ENCODE measurements at places on chromosomes 5 and 9.

GRCh38 chr9:111915425-111915758 lies 18.8 kb downstream of the UGCG start:
- H3K36me3 ChIP-seq = no peaks in the 10 kb centered on the region
- DNase-seq = no peak
- no peak overlapping the region for H3K4me3 ChIP-seq
- H3K27me3 ChIP-seq = no peaks in the 10 kb centered on the region

GRCh38 chr9:95284162-95285080 lies 33.1 kb downstream of the FANCC start:
- no peak overlapping the region for H3K4me3 ChIP-seq
- H3K27ac ChIP-seq = no peak overlapping the region
- DNase-seq = no peak
- H3K27me3 ChIP-seq = no peaks in the 10 kb centered on the region
- H3K36me3 ChIP-seq = no peaks in the 10 kb centered on the region

DNA sequence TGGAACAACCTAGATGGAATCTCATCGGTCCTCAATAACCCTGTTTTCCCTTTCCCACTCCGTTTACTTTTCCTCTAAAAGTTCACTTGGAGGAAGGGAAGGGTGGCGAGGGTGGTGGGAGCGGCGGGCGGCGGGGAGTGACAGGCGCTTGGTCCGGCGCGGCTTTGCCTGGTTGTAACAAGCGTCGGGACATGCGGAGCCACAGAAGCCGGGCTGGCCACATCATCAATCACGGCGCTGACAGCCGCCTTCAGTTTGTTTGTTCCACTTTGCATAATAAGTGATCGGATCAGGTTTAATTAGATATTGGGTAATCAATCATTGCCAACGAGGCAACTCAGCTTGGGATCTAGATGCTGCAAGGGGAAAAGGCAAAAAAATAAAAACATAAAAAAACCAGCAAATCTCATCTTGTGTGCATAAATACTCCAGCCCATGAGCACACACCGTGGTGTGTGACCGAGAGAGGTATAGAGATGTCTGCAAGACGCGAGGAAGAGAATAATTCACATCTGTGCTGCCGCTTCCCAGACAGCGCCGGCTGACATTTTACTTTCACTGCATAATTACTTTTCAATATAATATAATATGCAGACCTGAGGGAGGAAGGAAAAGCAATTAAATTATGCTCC lies 396.2 kb upstream of the IRX4 start:
- H3K36me3 ChIP-seq = no peaks in the 10 kb centered on the region
- no peak overlapping the region for H3K4me3 ChIP-seq
- DNase-seq = no peak
- H3K27ac ChIP-seq = no peak overlapping the region
- no peaks in the 10 kb centered on the region for H3K4me1 ChIP-seq

- no peak overlapping the region for H3K4me3 ChIP-seq
- H3K27me3 ChIP-seq = no peaks in the 10 kb centered on the region
- H3K36me3 ChIP-seq = peaks cover 50% of the 10 kb centered on the region
- H3K4me1 ChIP-seq = no peaks in the 10 kb centered on the region
Observed at GRCh38 chr5:169988947-169989346, 8.7 kb upstream of the INSYN2B start.

DNA sequence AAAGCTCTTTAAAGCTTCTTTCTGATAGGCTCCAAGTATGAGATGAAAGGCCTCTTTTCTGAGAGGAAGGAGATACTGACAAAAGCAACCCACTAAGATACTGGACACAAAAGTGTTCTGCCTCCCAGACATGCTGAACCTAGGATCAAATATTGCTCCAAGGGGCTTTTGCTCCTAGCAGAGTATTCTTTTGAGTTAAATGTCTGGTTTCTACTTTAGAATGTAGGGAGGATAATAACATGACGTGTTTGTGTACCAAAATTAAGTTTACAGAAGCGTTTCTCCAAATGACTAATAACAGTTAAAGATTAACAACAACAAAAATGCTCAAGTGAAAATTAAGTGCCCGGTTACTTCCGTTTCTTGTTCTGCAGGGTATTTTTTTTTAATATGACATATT lies 2293.3 kb upstream of the C9orf72 start:
- no peaks in the 10 kb centered on the region for H3K27me3 ChIP-seq
- no peak overlapping the region for H3K27ac ChIP-seq
- DNase-seq = no peak
- H3K4me1 ChIP-seq = no peaks in the 10 kb centered on the region

DNA sequence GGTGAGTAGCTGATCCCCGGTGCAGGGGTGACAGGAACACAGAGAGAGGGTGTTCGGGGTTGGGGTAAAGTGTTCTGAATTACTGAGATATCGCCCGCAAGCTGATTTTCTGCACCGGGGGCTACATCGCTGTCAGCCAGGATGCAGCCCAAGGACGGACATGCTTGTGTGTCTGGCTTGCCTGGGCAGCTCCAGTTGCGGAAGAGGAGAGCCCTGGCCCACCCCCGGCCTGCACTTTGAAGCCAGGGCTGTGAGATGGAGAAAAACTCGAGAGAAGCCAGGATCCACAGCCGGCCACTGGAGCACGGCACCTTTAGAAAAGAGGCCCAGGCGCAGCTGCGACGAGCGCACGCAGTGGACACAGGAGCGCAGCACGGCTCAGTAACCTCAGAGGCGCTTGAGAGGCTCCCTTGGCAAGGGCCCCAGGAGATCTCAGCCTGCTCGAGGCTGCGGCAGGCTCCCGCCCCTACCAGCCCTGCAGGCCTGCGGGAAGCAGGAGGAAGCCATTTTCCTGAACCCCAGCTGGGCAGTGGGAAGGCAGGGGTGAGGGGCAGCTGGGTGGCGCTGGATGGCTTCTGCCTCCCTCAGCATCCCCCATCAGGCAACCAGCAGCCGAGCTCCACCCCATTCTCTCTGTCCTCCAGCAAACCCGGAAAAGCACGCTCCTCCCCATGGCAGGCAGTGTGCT lies 59.2 kb downstream of the C9orf50 start:
- H3K27ac ChIP-seq = no peak overlapping the region
- no peak for DNase-seq
- no peak overlapping the region for H3K4me3 ChIP-seq
- H3K27me3 ChIP-seq = peaks cover 29% of the 10 kb centered on the region

Data from thymus (tissue), 14 donors.